ENCODE measurements at places on chromosomes 4 and X. TPM values are rescaled to one million over a fixed set of nuclear protein-coding genes. Genes with fewer than 3 reads are reported as not detected.

Gene GSPT2
- 11.6 TPM for total RNA-seq

- DNase-seq, result no peak
These were observed 85.3 kb downstream of the RTL5 start for GRCh38 chrX:72046447-72046846.

DNA sequence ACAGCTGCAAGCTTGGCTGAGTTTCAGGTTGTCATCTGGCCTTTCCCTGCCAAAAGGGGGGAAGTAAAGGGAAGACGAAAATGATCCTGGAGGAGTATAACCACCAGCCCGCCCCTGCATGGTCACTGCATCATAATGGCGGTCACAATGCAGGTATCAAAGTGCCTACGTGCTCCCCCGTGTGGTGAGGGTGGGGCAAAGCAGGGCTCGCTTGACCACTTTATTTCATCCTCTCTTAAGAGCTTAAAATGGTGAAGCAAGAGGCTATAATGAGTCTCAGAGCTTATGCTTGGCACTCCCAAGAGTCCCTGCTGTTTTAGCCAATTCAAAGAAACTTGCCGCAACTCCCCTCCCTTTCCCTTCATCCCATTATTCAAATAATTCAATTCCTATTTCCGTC, 105.6 kb downstream of the APOOL start:
- no peak for DNase-seq

DNA sequence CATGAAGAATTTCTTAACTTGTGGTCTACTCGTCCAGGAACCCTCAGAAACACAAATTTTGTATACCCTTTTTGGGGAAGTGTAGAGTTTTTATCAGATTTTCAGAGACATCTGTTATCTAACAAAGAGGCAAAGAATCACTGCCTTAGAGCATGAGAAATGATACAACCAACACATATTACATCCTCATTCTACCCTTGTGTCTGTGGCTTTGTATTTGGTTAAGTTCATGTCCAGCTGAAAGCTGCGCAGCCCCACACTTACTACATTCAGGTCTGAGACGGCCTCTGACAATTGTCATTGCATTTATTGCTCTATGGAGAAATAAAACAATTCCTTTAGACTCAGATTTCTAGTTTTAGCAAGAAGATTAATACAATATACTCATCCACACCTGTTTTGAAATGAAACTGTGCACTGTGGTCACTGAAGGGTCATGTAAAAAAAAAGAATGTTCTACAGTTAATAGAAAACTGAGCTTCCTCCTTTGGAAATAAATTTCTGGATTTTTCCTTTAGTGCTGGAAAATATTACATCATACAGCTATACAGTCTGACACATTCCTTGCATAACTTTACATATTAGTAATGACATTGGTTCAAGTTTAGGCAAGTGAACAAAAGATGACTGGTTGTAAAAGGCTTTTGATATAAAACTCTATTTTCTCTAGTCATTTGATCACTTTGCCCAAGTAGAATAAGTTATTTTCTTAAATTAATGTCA, 39.8 kb downstream of the GLRB start:
- peak; percentile 8 for DNase-seq

Measured in urinary bladder (tissue), 4 donors.